ENCODE measurements at places on chromosomes 2 and 18.

DNA sequence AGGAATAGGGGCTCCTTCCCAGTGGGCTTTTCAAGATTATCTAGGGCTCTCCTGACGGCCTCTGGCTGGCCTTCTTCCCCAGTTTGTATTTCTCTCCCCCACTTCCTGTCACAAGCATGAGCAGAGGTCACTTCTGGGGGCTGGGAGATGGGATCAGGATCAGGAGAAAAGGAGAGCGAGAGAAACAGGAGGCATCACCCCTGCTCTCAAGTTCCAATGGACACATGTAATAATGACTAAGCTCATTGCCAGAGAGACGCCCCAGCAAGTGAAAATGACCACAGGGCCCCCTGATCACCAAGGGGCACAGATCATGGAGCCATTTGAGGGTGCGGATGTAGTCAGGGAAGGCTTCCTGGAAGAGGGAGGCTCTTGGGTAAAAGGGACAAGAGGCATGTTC lies 92.1 kb downstream of the SMAD7 start:
- DNase-seq: peak; percentile 43

- no peak for DNase-seq
These were observed 105.6 kb downstream of the XRCC5 start for GRCh38 chr2:216214768-216215167.

GRCh38 chr2:156797832-156798231 lies 361.7 kb downstream of the GPD2 start:
- DNase-seq: no peak

DNA sequence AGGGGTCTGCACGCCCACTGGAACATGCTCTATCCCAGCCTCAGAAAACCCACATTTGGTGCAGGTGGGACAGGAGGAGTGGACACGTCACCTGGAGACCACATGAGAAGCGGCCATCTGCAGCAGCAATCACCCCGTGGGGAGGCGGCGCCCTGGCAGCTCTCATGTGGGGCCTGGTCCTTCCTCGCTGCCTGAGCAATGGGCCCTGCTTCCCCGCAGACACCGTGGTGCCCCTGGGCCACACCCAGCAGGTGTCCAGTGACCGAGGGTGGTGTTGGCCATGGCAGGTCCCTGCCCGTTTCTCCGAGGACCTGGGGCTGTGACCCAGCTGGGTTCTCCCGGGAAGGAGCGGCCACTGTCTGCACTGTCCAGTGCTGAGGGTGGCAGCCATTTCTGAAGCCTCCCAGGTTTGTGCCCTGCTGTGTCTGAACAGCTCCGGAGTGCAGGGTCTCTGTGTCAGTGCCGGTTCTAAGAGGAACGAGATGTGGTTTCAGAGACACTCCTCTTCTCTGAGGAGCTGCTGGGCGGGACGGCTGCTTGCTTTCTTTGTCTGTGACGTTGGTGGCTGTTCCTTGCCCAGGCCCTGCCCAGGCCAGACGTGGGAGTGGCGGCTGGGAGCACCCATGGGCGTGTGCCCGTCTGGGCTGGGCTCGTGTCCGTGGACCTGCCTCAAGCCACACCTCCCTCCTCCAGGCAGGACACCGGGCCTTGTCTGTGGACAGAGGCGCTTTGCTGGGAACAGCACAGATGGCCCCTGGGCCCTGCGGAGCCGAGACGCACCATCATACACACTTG lies 44.8 kb downstream of the NFATC1 start:
- DNase-seq: no peak

DNA sequence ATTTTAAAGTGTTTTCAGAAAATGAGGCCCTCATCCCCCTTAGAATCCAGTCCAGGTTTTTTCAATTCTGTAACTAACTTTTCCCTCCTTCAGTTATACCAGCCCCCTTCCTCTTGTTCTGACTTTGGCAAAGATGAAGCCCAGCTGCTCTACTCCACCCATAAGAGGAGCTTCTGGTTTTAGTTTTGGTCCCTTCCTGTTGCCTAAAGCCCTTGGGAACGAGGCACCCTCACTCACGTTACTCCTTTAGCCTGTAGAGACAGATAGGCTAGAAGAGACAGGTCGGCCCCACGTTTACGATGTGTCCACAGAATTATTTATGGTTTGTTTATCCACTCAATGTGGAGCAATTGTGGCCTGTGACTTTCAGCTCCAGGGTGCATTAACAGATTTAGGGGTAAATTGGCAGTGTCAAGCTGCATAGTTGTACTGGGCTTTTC lies 454.2 kb upstream of the TNP1 start:
- peak; percentile 52 for DNase-seq

DNA sequence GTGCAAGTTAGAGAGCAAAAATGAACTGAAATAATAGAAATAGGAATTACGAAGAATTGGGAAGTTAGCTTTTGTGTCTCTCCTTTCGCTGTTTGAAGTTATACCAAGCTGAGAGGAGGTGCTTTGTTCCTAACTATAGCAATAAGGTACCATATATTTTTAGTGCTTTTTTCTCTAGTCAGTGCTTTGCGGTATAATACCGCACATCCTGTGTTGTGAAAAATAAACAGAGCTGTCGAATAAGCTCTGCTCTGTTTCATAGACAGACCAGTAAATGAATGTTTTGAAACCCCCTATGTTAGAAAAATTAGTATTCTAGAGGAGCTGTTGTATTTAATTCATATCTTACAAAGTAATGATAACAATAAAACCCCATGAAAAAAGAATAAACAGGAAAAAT lies 130.8 kb downstream of the MAP4K4 start:
- peak; percentile 65 for DNase-seq

DNA sequence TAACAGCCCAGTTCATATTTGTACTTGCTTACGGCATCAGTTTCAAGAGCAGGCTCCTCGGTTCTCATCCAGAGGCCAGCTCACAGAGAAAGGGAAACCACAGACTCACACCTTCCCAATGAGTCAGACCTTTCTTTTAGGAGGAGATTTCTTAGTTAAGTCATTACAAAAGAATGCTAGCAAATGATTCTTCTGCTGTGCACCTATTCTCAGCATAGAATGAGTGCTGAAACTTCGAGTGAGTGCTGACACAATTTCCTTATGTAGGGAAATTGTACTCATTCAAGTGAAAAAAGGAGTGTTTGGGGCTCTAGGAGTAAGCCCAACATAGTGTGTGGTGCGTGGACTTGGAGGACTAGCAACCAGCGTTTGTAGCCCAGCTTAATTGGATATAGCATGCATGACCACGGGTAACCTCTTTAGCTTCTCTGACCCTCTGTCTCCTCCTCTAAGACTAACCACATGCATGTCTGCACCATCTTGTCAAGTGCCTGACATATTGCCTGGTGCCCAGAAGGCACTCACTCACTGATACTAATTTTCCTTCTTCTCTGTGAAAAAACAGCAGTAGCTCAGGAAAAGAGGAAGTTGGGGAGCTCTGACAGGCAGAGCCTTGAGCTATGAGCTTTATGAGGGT lies 87.0 kb downstream of the ALPK2 start:
- DNase-seq: peak; percentile 97

- DNase-seq: no peak
These were observed 21.2 kb downstream of the ATIC start for GRCh38 chr2:215332872-215333595.

GRCh38 chr2:55116966-55117365 lies 66.7 kb upstream of the RTN4 start:
- no peak for DNase-seq

DNA sequence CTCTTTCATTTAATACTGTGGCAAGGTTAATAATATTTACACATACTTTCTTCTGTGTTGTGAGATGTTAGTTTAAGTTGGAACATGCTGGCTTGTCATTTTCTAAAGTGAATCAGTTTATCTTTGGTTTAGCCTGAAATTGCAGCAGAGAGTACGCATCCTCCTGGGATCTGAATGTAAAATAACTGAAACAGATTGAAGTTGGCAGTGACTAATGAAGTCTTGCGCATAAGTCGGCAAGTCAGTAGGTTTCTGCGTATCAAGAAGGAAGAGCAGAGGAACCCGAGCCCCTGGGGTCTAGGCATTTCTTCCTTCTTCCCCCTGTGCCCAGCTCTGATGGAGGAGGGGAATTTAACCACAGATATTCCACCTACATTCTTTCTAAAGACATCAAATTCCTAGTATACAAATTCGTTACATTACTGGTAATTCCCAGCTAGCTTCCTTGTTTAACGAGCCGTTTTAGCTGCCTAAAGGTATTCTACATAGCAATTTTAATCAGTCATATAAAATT lies 392.1 kb upstream of the RAB12 start:
- DNase-seq: peak; percentile 1

DNA sequence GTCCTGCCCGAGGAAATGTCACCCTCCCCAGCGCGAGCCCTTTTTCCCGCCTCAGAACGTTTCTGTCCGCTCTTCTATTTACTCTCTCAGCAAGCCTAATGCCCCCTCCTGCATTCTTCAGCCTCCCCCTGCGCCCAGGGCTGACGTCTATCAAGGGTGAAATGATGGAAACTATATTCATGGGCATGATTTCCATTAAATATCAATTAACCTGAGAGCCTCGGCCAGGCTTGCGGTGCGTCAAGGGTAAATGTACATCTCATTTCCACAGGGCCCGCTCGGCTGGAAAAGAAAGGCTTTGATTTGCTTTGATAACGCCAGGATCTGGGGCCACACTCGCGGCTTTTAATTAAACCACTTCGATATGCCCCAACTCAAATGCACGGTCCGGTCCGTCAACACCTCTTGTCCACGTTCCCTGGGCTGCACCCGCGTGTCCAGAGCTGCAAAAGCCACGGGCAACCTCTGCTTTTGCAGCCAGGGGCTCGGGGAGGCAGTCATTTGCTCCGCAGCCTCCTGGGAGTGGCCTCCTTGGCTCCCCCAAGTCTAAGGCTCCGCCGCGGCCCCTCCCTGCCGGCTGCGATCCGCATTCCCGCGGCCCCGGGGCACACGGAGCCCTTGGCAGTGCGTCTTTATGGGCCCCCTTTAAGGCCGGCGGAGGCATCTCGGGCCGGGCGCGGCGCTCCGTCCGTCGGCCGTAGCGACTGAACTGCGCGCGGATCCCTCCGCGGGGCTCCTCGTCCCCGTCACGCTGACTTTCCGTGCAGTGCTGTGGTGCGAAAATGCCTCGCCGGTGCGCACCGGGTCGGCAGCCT lies at the start of gene HOXD8:
Gene HOXD8 (plus strand): TSS at position 724 of the 815 bp plus-strand sequence. CDS start 662 bp downstream, outside the sequence.
- peak; percentile 57 for DNase-seq

- DNase-seq: peak; percentile 66
These were observed 67.0 kb downstream of the ZEB2 start for GRCh38 chr2:144452989-144453336.

- no peak for DNase-seq
These were observed 78.0 kb downstream of the NDUFA10 start for GRCh38 chr2:239946864-239947728.

DNA sequence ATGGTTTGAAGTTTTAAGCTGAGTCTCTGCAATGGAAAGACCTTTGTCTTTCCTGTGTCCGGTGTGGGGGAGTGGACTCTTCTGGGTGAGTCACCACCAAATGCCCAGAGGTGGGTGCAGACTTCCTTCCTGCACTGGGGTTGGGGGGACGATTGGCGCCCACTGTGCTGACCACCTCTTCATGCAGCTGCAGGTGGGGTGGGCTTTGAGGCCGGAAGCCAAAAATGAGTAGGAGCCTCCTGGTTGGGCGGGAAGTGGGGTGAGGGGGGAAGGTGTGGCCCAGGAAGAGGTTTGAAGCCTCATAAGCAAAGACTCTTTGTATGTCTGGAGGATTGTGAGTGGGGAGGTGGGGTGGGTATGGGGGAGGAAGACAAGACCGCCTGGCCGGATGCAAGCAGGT lies 27.6 kb downstream of the PAX8 start:
- DNase-seq: no peak

GRCh38 chr2:86035883-86036668 lies 69.6 kb downstream of the POLR1A start:
- peak; percentile 90 for DNase-seq

GRCh38 chr2:135800513-135801460 lies 36.2 kb downstream of the LCT start:
- DNase-seq: no peak

GRCh38 chr2:234823196-234823876 lies 128.5 kb upstream of the SH3BP4 start:
- DNase-seq: no peak

DNA sequence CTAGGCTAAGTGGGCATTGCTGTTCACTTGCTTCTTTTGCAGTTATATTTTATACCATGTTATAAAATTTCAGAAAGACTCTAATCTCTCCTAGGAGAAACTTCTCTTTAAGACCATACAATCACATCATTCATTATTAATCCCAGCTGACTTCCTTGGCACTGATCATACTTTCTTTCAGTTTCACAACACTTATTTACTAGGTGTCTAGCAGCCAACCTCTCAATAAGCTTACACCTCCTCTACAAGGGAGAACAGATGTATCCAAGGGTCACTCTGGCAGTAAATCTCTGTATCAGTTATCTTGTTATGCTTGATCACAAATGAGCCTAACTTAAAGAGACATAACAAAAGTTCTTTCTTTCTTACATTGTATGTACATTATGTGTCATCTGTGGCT lies 69.8 kb upstream of the EPB41L5 start:
- no peak for DNase-seq

GRCh38 chr18:36355511-36355910 lies 58.0 kb downstream of the FHOD3 start:
- DNase-seq: no peak

DNA sequence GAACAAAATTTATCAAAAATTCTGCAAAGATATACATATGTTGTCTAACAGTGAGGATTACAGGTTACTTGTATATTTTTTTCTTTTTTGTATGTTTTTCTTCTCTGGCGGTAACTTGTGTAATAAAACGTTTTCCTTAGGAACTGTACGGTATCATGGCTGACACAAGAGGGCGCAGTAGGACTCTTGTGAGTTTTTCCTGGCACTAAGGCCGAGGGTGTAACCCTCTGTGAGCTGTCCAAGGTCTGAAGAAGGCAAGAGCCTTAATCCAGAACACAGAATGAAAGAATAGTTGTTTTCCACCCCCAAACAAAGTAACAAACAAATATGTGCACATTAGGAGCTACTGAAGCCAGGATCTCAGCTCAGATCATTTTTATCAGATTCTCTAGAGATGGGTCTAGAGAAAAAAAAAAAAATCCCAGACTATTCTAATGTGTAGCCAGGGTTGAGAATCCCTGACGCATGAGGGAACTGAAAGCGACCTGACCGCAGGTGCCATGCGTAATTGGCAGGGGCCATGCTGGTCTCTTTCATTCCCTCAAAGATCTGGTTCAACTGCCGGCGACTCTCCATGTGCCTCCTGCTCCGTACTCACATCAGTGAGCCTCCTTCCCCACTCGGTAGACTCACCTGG lies 27.0 kb downstream of the TMEM200C start:
- peak; percentile 78 for DNase-seq

DNA sequence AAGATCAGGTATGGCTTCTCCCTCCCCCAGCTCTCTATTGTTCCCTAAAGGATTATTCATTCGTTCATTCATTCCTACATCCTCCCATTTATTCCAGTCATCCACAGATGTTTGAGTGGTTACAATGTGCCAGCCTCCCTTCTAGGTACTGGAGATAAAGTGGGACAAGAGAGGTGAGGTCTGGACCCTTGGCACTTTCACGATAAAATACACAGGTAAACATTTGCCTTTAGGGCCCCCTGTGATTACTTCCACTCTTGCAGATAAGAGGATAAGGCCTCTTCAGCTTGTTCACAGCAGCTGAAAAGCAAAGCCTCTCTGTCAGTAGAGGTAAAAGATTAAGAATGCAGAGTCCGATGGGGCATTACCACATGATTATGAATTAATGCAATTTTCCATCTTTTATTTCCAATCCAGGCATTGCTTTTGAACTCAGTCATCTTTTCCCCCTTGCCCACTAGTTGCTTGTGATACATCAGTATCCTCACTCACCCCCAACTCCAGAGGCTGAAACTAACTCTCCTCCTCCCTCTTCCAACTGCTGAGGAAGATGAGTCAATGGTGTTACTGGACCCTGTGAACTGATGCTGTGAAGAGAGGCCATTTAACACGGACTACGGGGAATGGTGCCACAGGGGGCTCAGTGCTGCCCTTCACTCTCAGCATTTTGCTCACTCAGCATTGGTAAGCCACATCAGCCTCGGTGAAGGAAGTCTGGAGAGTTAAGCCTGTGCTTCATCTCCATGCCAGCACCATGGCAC lies 1.1 kb upstream of the DPP4 start:
- DNase-seq: peak; percentile 59

Data from mesenchymal stem cell (in vitro differentiated cells and primary cell).